Activated CD4-positive, alpha-beta T cell treated with anti-CD3 and anti-CD28 coated beads for 1 hour (primary cell): ENCODE measurements at places on chromosomes 4 and X.

DNA sequence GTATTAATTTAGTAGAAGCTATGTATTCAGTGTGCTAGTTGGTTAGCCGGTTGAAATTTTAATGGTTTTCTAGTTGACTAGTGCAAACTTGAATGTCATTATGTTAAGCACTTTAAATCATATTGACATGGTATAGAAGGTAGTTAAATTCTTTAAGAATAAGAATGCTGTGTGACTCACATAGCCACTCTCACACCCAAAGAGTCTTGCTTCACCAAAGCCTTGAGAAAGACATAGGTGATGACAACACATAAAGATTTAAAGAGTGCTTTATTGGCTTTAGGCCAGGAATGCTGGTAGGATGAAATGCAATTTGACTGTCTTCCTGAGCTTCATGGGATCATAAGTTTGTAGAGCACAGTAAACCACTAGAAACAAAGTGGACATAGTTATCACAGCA is 85.3 kb downstream of the DCAF8L2 start:
- no peak for DNase-seq

DNA sequence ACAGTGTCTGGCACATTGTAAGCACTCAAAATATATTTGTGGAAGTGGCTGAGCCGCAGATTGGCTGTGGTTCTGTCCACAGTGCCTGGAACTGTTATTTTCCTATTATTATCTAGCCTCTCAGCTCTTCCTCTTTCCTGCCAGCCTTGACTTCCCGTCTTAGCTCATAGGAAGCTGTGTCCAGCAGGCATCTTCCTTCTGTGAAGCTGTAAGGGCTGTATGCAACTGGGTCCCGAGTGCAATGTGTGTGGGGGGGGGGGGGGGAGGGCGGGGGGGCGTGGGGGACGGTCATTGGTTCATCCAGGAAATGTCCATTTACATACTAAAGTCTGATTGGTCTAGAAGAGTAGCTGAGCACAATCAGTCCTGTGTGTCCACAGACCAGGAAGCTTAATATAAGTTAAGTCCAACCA is 210.7 kb downstream of the PDGFRA start:
- DNase-seq, result no peak

DNA sequence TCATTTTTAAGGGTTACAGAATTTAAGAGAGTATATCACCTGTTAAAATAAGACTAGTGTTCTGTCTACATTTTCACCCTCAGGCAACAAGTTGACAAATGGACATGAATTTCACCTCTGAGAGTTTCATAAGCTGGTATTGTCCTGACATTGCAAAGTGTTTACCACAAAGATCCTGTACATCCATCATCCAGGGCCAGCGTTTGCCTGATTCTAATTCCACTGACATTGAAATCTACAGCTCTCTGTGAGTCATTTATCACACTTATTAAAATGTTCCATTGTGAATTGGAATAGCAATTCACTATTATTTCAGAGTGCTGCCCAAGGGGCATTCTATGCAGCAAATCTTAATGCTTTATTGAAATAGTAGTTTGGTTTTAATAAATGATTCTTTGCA is 1499.4 kb upstream of the PCDH7 start:
- DNase-seq, result no peak

GRCh38 chr4:3283483-3283882 is 9.3 kb upstream of the RGS12 start:
- no peak for DNase-seq

GRCh38 chr4:81845273-81845672 is 373.6 kb upstream of the RASGEF1B start:
- DNase-seq, result no peak

DNA sequence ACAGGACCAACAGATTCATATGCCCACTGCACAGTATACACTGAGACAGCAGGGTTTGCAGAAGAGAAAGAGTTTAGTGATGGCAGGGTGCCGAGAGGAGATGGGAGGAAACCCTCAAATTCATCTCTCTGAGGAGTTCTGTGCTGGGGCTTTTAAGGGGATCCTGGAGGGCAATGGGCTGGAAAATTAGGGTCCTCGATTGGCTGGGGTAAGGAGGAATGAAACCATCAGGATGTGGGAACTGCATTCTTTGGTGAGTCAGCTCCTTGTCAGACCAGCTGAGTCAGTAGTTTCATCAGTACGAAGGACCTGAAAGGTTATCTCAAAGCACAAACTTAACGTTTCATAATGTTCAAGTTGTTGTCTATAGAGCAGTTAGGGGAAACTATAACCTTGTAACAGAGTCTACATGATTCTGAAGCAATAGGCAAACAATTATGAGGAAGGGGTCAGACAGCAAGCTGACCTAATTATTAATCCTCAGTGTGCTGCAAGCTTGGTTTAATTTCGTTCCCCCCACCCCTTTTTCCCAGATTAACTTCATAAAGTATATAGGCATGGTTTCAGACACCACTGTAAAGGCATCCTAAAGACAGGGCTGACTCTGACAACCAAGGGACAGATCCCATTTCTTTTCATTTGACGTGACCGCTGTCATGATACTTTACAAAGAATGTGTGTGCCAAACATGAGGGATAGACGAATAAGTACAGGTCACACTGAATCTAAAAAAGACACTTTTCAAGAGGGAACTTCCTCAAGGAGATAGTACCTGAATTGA is 1.5 kb upstream of the MSMO1 start:
- no peak for DNase-seq

- DNase-seq, result no peak
Measured at GRCh38 chr4:55172694-55173287, 47.4 kb upstream of the KDR start.

- DNase-seq, result no peak
Measured at GRCh38 chrX:148530464-148531077, 30.2 kb downstream of the AFF2 start.

GRCh38 chrX:77389891-77390290 is 57.3 kb upstream of the FGF16 start:
- no peak for DNase-seq

- DNase-seq, result no peak
Measured at GRCh38 chr4:84573385-84574068, 9.4 kb upstream of the CDS1 start.

- no peak for DNase-seq
Measured at GRCh38 chrX:44183329-44183728, 160.1 kb downstream of the EFHC2 start.

GRCh38 chr4:33709247-33709646 is 2535.1 kb downstream of the ARAP2 start:
- DNase-seq, result no peak

DNA sequence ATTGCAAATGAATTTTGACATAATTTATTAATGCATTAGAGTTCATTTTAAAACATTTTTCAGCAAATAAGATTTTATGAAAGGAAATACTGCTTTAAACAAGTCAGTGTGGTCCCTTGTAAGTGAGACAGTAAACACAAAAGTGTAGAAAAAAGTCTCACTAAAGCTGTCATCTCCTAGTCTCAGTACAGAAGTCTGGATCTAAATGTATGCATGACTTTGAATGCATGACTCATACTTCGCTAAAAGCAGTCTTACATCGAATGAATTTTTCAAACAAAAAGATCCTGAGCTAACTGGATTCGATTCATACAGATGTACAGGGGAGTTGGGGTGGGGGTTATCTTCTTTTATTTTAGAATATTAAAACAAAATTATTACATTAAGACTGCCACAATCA is 207.4 kb upstream of the VCX start:
- no peak for DNase-seq

DNA sequence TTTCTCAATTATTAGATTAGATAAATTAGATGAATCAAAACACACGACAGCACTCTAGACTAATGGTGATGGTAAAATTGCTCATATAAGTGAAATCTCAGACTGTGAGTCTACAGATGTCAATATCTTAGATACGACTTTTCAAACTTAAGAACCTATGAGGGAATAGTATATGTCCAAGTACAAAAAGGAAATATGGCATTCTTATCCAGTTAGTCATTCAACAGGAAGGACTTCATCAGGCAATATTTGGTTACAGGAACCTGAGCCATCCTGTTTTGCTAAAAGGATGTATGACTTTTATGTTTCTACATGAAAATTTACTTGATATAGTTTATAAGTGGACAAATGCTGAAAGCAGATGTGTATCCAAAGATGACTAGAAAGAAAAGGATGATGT is 107.0 kb downstream of the CT47B1 start:
- DNase-seq, result no peak

GRCh38 chr4:56959100-56959499 is 18.3 kb downstream of the NOA1 start:
- DNase-seq, result no peak

DNA sequence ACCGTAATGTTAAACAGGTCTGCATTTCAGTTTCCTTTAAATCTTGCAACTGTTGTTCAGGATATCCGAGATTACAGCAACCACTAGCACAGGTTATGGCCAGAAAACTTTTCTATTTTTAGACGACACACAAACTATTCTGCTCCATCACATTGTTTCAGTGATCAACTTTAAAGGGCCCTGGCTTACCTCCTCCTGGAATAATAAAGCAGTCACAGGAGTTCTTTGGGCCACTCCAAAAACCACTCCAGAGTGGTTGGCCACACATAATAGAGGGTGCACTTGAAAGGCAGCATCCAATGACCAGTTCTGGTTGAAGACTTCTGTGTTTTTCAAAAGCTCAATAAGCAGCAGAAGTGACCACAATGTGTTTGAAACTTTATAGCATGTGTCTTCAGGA is 118.9 kb downstream of the RAB28 start:
- DNase-seq, result no peak

DNA sequence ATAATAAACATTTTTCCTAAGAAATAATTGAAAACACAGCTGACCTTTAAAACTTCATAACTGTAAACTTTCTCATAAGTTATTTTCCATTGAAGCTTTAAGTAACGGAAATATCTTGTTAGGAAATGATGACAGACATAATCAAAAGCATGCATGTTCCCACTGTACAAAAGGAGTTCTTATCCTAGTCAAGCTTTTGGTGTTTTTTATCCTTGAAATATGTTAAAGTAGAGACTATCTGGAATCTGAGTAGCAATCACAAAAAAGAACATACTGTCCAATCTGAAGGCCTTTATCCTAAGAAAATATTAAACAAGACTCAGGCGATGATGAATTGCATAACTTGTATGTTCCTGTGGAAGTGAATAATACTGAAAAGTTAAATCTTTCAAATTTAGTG is 14.4 kb downstream of the GEMIN8 start:
- no peak for DNase-seq

GRCh38 chr4:15314974-15315373 is 112.9 kb upstream of the C1QTNF7 start:
- no peak for DNase-seq

- no peak for DNase-seq
Measured at GRCh38 chr4:85805891-85806290, 330.9 kb downstream of the ARHGAP24 start.

- DNase-seq, result no peak
Measured at GRCh38 chr4:44149282-44149681, 299.3 kb downstream of the KCTD8 start.

- no peak for DNase-seq
Measured at GRCh38 chrX:131783555-131784308, 239.4 kb upstream of the STK26 start.

- no peak for DNase-seq
Measured at GRCh38 chrX:1416965-1417760, 25.2 kb upstream of the SLC25A6 start.

- no peak for DNase-seq
Measured at GRCh38 chrX:44596277-44596676, 53.6 kb upstream of the FUNDC1 start.

DNA sequence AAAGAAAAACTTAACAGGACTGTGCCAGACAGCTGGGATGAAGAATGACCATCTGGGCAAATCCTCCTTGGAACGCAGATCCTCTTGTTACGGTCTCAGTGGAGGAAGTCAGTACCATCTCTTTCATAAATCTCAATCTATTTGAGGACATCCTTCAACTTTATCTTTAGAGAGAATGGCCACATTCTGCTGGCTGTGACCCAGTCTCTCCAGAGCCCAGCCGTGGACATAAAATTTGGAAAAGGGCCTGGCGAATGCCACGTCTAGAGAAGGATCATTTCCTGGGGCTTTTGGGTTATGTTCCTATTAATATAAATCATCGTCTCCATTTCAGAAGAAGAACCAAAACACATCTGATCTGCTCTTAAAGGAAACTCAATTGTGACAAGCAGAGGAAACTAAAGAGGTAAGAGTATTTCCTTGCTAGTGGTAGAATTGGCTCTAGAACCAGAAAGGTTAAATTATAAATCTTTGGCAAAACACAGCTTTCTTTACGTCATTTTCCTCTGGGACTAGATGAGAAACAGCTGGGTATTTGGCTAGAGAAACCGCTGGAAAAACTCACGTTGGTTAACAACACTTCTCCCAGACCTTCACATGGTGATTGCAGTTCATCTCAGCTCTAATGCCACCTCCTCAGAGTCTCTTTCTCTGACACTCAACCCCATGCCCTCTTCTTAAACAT is 164.7 kb downstream of the CHIC2 start:
- no peak for DNase-seq

DNA sequence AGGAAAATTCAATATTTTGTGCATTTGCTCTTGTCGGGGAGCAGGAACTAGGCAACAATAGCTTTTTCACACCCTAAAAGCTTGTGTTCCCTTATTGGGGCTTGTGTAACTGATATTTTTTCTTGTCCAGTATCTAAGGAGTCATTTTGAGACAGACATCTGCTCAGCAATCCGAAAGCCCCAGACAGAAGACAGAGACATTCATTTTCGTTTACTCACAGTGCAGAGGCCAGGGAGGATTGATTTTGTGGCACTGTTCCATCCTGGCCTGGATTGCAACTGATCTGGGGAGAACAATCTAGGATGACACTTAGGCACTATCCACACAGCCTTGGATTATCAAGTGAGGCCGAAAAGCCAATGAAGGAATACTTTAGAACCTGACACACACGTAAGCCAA is 27.4 kb upstream of the PLAC1 start:
- no peak for DNase-seq
